ENCODE measurements at places on chromosomes 3 and 15. TPM values are rescaled to one million over a fixed set of nuclear protein-coding genes. Genes with fewer than 3 reads are reported as not detected.

- DNase-seq: no peak
Measured at GRCh38 chr3:82293867-82294266, 532.4 kb upstream of the GBE1 start.

DNA sequence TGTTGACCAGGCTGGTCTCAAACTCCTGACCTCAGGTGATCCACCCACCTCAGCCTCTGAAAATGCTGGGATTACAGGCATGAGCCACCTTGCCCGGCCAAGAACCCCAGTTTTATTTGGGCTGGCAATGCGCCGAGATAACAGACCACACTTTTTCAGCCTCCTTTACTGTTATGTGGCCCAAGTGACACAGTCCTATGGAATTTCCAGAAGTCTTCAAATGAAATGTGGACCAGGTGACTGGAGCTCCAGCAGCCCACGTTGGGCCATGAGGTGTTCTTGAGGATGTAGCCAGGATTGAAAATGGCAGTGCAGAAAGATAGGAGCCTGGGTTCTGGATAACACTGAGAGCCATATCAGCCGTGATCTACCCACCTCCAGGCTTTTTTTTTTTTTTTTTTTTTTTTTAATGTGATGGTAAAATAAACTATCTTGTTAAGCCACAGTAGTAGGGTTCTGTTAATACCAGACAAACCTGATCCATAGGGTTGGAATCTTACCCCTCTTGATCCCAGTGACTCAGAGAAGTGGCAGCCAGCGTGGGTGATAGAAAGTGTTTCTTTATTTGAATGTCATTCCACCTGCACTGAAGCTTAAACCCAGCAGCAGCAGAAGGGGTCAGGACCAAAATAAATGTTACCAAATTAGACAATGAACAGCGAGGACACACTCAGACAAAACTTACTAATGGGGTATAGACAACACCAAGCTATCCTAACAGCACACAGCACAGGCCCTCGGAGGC is 55.6 kb downstream of the LHFPL4 start:
- DNase-seq: no peak

DNA sequence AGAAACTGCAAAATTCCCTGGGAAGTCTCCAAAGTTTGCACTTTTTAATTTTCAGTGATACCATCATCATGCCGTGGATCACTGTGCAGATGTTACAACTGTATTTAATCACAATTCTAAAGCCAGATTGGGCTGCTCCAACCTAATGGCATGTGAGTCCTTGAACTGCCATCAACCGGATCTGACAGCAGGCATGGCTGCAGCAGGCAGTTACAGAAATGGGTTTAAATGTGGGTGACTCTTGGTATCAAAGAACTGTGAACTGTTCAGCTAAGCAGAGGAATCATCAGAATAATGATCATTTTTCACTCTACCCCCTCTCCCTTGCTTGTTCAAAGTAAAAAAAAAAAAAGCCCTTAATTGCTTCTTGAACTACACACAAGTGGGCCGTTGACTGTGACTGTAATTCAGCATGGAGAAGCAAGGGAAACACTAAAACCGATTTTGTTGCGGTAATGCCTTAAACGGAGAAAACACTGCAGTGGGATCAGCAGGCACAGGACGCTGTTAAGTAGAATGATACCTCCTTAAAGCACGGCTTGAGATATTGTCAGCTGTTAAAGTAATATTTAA is 152.4 kb downstream of the RORA start:
- no peak for DNase-seq

GRCh38 chr3:111801693-111802092 is 57.4 kb upstream of the PHLDB2 start:
- no peak for DNase-seq

DNA sequence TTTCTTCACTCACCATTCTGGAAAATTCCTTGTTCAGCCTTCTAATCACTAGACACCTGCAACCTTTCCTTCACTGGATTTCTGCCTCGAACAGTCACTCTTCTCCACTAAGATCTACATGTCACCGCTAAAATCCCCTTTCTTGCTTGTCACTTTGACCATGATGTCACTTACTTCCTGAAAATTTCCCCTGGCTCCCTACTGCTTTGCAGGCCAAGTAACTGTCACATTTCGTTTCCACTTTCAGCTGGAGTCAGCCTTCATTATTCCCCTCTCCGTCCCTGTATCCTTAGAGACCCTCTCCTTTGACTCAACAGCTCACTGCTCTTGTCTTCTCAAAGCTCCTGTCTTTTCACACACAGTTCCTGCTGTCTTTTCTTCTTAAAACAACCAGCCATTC is 15.9 kb downstream of the CHL1 start:
- no peak for DNase-seq

GRCh38 chr3:65348398-65348995 is 660.7 kb upstream of the ADAMTS9 start:
- DNase-seq: no peak

GRCh38 chr3:33269385-33269784 is 7.9 kb upstream of the FBXL2 start:
- no peak for DNase-seq

GRCh38 chr3:114627770-114628169 is 333.9 kb downstream of the TIGIT start:
- no peak for DNase-seq

DNA sequence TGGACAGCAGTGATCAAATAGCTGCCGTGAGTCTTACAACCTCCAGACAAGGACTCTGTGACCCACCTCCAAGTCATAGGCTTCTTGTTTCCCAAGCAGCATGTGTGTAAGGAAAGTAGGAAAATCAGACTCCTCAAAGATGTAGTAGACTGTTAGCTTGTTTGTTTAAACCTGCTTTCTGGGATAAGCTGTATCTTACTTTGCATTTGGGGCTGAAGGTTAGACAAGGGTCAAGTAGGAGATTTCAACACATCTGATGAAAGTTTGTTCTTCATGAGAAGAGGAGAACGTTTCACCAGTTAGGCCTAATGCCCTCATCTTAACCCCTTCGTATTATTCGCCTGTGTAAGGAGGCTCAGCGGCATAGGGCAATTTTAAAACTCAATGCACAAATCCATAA is 756.4 kb upstream of the NR2F2 start:
- DNase-seq: no peak

The GPR62 gene
- total RNA-seq: not detected

The SENP7 gene
- 43.2 TPM for total RNA-seq

The COL8A1 gene
- 13.6 TPM for total RNA-seq
